ENCODE measurements at places on chromosomes 6 and 20.

- DNase-seq = peak; percentile 47
Observed at GRCh38 chr6:154438882-154439415, 71.5 kb downstream of the CNKSR3 start.

DNA sequence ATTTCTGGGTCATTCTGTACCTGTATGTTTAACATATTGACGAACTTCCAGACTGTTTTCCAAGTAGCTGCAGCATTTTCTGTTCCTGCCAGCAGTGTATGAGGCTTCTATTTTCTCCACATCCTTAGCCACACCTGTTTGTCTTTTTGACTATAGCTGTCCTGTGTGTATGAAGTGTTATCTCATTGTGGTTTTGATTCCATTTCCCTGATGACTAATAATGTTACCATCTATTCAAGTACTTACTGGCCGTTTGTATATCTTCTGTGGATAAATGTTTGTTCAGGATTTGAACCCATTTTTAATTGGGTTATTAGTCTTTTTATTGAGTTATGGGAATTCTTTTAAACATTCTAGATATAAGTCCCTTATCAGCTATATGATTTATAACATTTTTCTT is 95.2 kb downstream of the JAG1 start:
- peak; percentile 46 for DNase-seq

DNA sequence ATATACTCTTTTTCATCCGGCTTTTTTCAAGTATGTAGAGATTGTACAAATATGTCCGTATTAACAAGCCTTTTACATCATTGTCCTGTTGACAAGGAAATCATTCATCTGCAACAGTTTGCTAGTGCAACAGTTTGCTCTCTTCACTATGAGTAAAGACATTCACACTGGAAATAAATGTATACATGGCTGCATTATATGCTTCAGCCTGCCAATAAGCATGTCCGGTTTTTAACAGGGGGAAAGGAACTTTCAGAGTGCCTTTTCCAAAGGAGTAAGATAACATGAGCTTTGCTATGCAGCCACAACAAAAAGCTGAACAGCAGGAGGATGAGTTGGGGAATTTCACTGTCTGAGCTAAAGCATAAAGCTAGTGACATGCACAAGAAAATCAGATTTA is 99.4 kb upstream of the ADTRP start:
- DNase-seq = no peak

DNA sequence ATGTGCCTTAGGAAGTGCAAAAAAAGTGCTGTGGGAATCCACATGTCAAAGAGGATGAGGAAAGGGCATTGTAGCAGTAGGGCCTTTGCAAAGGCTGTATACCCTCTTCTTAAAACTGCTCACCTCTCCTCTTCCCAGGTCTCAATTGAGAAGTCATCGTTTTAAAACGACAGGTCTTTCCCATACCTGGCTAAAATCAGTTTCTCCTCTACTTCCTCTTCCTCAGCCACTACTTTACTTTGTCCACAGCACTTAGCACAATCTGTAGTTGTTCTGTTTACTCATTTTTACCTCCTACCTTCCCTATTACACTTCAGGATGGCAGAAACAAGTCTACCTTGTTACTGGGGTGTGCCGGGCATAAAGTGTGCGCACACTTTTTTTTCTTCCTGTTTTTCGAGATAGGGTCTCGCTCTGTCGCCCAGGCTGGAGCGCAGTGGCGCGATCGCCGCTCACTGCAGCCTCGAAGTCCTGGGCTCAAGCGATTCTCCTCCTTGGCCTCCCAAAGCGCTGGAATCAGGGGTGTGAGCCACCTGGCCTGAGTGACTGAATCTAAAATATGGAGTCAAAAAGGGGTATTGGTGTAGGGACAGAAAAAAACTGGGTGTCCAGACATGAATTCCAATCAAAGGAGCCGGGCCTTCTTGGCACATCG is 9.8 kb upstream of the ELOVL5 start:
- peak; percentile 41 for DNase-seq

DNA sequence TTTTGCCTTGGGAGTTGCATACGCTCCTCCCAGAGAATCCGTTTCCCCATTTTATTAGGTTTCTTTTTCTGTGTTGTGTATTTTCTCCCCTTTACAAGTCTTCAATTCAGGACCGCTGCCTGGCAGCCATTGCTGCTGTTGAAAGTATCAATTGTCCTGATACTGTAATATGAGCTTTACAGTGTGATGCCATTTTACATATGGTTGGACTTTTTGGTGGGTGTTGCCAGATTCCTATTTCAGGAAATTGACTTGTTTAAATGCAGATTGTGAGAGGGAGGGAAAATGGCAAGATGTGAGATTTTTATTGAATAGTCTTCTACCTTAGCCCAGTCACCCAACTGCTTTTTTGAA is 1.2 kb downstream of the PANK2 start:
- peak; percentile 25 for DNase-seq

DNA sequence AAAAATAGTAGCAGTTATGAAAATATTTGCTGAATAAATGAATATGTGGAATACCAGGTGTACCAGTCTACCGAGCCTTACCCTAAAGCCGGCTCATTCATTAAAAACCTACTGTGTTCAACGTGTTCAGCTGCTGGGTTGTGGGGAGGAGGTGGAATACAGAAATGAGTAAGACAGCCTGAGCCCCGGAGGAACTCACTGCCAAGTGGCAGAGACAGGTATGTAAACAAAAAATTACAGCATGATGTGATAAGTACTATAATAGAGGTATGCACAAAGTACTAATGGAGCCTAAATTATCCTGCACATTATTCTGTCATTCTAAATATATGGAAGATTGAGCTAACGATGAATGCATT is 6.8 kb upstream of the ADTRP start:
- no peak for DNase-seq

DNA sequence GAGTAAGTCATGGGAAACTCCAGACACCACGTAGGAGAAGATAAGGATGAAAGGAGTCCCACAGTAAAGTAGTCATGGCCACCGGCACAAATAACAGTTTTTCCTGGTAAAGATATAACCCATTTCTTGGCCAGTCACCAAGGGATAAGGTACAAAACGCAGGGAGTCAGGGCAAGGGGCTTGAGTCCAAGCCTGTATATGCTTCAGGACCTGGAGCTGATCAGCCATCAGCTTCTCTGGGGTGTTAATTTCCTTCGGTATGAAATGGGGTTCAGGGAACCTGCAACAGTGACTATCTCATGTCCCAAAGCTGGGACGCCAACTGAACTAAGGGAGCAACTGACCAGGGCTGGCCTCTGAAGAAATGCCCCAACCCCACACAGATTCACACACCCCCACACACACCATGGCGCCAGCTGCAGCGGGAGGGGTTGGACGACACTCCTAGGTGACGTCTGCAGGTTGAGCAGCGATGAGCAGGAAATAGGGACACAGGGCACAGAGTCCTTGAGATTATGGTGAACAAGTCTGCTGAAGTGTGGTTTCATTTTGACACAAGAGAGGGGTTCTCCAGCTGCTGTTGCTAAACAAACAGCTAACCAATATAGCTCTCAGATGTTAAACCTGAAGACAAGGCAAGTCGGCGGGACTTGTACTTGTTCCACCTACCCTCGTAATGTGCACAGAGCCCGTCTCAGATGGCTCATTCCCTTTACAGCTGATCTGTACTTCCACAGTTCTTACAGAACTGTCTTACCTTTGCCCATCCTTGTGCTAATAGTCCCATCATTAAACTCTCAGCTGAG is 7.4 kb upstream of the ADTRP start:
- DNase-seq = no peak

- DNase-seq = no peak
Observed at GRCh38 chr6:54655162-54655561, 191.4 kb upstream of the FAM83B start.

DNA sequence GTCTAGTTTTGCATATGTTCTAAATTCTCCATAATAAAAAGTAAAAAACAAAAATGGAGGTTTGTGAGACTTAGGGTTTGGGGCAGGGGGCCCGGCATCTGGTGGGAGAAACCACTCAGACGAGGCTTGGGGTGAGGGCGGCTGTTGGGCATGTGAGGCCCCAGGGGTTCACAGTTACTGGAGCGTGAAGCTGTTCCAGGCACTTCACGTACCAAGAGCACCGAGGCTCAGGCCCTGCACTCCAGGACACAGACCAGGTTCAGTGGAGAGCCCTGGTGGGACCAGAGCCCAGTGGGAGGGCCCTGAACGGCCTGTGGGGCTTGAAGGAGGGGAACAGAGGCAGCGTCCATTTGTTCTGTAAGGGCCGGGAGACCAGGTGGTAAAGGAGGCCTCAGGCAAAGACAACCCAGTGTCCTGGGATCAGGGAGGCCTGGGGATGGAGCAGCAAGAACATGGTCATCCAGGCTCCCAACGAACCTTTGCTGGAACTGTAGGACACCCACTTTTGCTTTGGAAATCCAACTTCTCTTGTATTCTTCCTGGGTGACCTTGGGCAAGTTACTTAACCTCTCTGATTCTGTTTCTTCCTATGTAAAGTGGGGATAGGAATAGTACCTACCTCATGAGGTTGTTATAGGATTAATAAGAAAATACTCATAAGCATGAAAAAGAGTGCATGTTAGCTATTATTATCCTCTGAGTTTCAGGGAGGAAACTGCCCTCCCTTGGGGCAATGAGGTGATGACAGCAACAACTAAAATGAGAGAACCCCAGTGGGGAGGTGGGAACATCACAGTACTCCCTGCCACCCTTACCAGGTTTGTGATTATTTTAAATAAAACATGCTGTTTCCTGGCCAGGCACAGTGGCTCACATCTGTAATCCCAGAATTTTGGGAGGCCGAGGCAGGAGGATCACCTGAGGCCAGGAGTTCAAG is 1.1 kb upstream of the FGD2 start:
- no peak for DNase-seq

Measured in common myeloid progenitor, CD34-positive (primary cell).